ENCODE measurements at places on chromosomes 3 and 15. TPM values are rescaled to one million over a fixed set of nuclear protein-coding genes. Genes with fewer than 3 reads are reported as not detected.

DNA sequence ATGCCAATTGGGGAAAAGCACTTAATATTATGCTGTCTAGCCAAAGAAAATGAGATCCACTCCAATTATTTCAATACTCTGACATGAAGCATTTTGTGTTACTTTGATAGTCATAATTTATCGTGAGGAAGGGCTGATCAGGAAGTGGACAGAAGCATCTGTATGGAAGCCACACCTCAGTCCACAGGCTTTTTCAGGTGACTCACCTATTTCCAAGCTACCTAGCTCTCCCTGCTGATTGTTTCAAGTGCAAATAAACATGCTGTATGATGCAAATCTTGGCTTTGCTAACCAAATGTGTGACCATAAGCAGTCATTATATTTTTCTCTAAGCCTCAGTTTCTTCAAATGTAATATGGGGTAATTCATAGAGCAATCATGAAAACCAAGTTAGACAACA, 30.8 kb upstream of the CPB1 start:
- H3K27me3 ChIP-seq: no peaks in the 10 kb centered on the region
- H3K36me3 ChIP-seq: no peaks in the 10 kb centered on the region
- no peaks in the 10 kb centered on the region for H3K4me1 ChIP-seq
- H3K27ac ChIP-seq: no peak overlapping the region

GRCh38 chr3:193546129-193546528, 8.6 kb downstream of the ATP13A4 start:
- no peak overlapping the region for H3K27ac ChIP-seq
- H3K4me1 ChIP-seq: peaks cover 12% of the 10 kb centered on the region
- H3K4me3 ChIP-seq: no peak overlapping the region
- no peaks in the 10 kb centered on the region for H3K27me3 ChIP-seq

GRCh38 chr3:172029425-172030098, 9.8 kb upstream of the FNDC3B start:
- H3K4me1 ChIP-seq: no peaks in the 10 kb centered on the region
- no peaks in the 10 kb centered on the region for H3K36me3 ChIP-seq
- H3K4me3 ChIP-seq: no peak overlapping the region

DNA sequence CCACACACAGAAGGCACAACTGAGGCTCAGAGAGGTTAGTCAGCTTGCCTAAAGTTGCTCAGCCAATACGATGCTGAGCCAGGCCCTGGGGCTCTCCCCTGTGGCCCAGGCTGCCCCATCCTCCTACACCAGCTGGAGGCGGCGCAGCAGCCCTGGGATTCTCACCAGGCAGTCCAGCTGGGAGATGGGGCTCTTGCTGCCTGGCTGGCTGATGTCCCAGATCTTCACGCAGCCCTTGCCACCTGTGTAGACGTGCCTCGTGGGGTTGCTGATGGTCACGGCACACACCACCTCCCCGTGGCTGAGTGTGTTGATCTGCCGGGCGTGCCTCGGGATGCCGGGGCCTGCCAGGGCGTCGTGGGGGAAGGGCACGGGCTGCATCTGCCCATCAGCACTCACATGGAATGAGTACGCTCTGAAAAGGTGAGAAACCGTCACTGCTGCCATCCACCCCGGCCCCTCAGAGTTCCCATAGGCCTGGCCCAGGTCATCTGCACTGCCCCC, 42.8 kb downstream of the TLE3 start:
- H3K4me3 ChIP-seq: no peak overlapping the region
- no peak for DNase-seq
- H3K4me1 ChIP-seq: peaks cover 51% of the 10 kb centered on the region
- peaks cover 95% of the 10 kb centered on the region for H3K36me3 ChIP-seq
- H3K27me3 ChIP-seq: no peaks in the 10 kb centered on the region
- H3K27ac ChIP-seq: no peak overlapping the region

- H3K36me3 ChIP-seq: no peaks in the 10 kb centered on the region
- no peaks in the 10 kb centered on the region for H3K27me3 ChIP-seq
- no peak overlapping the region for H3K4me3 ChIP-seq
- DNase-seq: no peak
- no peak overlapping the region for H3K27ac ChIP-seq
Measured at GRCh38 chr3:54138937-54139547, 16.7 kb downstream of the CACNA2D3 start.

HRH1 gene
- total RNA-seq: 21.3 TPM

ACSBG1 gene
- 11.6 TPM for total RNA-seq

TGM4 gene
- 0.06 TPM for total RNA-seq

PCCB gene
- 79.1 TPM for total RNA-seq

ATP13A4 gene
- total RNA-seq: 43.9 TPM

CASR gene
- 0.11 TPM for total RNA-seq
